ENCODE measurements at places on chromosomes 5 and 9.
A peak's percentile ranks its signal among the peaks of the same experiment; 100 is the strongest.

DNA sequence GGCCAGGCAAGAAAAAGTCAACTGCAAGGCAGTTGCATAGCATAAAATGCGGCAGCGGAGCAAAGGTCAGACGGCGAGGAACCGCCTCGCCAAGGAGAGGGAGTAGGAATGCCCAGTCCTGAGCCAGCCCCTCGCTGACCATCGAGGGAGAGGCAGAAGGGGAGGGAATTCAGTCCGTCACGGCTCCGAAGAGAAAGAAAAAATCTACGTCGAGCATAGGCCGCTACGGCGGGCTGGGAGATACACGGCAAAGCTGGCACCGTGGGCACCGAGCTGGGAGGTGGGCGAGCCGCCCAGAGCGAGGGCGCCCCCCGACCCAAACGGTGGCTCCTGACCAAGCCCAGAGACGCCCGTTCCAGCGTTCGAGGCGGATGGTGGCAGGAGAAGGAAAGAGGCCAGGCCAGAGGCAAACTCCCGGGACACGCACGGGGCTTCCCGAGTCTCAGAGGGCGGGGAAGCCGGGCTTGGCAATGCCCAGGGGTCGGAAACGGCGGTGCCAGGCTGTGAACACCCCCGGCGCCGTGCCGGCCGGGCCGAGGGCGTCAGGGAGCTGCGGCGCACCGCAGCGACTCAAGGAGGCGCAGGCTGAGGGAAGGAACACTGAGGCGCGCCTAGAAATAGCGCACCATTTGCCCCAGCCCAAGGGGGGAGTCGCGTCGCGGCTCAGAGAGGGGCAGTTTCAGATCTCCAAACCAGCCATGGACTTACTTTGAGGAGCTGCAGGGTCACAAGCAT, 518 bp downstream of the SPRY4 start:
- DNase-seq = peak; percentile 38

DNA sequence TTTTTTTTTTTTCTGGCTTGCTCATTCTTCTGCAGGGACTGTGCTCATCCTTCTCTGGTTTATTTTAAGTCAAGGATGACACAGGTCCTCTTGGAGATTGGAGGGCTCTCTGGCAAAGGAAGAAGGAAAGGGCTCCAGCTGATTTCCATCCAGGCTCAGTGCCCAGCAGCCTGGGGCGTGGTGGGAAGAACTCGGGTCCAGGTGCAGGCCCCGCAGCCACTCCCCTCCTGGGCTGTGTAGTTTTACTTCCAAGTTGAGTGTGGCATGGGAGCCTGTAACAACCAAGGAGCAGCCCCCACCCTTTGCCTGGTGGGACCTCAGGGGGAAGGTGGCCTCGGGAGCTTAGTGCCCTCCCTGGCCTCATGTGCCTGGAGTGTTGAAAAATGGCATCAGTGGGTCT, 58.9 kb downstream of the ANKRD33B start:
- DNase-seq = no peak

DNA sequence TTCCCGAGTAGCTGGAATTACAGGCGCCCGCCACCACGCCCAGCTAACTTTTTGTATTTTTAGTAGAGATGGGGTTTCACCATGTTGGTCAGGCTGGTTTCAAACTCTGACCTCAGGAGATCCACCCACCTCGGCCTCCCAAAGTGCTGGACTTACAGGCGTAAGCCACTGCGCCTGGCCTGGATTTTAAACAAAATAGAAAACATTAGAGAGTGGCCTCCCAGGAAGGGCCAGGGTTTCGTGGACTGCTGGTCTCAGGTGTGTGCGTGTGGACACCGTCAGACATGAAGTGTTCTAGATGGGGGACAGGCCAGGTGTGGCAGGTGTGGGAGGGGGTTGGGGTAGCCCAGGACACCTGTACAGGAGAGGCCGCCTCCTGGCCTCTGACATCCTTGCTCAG, 7.0 kb upstream of the GBGT1 start:
- no peak for DNase-seq

DNA sequence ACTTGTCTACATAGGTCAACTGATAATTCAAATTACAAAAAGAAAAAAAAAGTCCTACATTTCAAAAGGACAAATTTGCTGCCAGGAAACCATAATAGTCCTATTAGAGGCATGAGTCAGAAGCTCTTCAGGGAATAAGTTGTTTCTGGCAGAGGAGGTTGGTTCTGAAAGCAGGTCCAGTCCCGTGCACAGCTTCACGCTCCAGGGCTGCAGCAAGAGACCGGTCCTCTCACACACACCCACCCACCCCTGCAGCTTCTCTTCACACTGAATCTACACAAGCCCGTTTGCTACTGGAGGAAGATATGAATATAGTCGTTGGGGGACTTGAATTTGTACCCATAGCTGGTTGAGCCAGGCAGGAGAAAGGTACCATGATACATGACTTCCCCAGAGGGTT, 36.9 kb upstream of the SLC1A3 start:
- no peak for DNase-seq

- no peak for DNase-seq
These were observed 536.5 kb downstream of the CDK5RAP2 start for GRCh38 chr9:120043448-120043847.

DNA sequence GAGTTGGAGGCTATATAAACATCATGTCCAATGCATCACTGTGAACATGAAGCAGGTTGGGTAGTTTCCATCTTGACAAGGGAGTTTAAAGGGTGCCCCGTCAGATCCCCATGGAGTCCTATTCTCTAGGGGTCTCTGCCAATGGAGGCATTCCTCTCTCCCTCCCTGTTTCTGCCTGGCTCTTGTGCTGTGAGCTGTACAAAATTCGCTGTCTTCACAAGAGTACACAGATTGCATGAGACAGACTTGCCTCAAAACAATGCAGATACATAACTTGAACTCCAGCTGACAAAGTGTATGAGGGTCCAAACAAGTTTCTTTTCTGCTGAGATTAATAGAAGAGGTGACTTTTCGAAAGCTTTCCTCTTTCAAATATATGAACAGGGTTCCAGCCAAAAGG, 165.2 kb downstream of the SPOCK1 start:
- DNase-seq = no peak

GRCh38 chr5:98328015-98328414, 445.4 kb upstream of the RGMB start:
- DNase-seq = no peak

GRCh38 chr9:613771-614347, 227.6 kb upstream of the DMRT1 start:
- DNase-seq = peak; percentile 87

GRCh38 chr9:98992885-98993569, 49.3 kb downstream of the COL15A1 start:
- no peak for DNase-seq

DNA sequence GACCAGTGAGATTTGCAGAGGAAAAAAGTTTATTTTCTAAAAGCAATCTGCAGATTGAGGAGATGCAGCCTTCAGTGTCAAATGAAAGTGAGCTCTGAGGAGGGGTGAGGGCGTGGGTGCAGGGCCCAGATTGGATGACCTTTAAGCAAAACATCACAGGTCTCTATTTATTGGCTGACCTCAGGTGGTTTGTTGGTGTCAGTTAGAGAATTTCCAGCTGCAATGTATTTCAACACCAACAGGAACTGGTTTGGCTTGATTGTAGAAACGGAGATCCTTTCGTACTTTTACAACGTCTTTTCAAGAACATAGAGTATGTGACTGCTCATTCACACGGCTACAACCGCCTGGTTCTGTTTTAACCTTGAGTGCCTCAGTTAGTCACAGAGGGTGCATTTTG, 1069.1 kb downstream of the EFNA5 start:
- no peak for DNase-seq

- DNase-seq = no peak
These were observed 308.1 kb upstream of the ADCY2 start for GRCh38 chr5:7087719-7088297.

GRCh38 chr9:129481424-129481809, 139.5 kb downstream of the C9orf50 start:
- DNase-seq = no peak

DNA sequence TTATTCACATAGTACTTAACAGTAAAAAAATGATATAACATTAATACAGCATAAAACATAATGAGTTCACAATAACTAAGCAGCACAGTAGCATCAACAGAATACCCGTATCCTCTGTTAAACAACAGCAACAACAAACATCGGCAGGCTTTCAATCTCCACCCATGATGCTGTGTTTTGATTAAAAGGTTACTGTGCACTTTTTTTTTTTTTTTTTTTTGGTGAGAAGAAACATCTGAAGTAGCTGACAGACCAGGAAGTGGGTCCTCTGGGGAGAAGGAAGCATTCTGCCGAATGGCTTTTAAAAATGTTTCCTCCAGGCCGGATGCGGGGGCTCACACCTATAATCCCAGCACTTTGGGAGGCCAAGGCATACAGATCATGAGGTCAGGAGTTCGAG, 282.3 kb downstream of the EPB41L4A start:
- no peak for DNase-seq

- DNase-seq = no peak
These were observed 21.9 kb upstream of the KCNMB1 start for GRCh38 chr5:170411100-170411499.

Data from HCEC 1CT (cell line).